ENCODE measurements at places on chromosomes 3 and 15. TPM values are rescaled to one million over a fixed set of nuclear protein-coding genes. Genes with fewer than 3 reads are reported as not detected.

Gene CPA3
- total RNA-seq: 1.9 TPM

DNA sequence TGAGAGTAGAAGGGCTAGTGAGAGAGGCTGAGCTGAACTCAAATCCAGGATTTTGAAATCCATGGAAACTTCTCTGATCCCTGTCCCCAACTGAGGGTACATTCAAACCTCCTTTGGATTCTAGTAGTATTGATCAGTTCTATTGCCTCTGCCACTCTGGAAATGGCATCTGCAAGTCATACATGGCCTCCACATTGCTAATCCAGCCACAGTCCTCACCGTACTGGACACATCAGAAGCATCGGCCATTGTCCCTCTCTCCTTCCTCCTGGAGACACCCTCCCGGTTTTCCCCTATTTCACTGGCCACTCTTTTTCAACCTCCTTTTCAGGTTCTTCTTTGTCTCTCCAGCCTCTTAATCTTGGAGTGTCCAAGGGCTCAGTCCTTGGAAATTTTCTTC lies 66.9 kb downstream of the ETV5 start:
- DNase-seq: no peak

GRCh38 chr15:69515926-69516325 lies 63.3 kb downstream of the RPLP1 start:
- DNase-seq: no peak

Gene SCN11A
- not detected for total RNA-seq

GRCh38 chr3:99410789-99411311 lies 227.5 kb upstream of the COL8A1 start:
- no peak for DNase-seq

- DNase-seq: no peak
Observed at GRCh38 chr3:187281191-187281714, 10.3 kb downstream of the MASP1 start.

- no peak for DNase-seq
Observed at GRCh38 chr3:81045976-81046375, 715.5 kb downstream of the GBE1 start.

DNA sequence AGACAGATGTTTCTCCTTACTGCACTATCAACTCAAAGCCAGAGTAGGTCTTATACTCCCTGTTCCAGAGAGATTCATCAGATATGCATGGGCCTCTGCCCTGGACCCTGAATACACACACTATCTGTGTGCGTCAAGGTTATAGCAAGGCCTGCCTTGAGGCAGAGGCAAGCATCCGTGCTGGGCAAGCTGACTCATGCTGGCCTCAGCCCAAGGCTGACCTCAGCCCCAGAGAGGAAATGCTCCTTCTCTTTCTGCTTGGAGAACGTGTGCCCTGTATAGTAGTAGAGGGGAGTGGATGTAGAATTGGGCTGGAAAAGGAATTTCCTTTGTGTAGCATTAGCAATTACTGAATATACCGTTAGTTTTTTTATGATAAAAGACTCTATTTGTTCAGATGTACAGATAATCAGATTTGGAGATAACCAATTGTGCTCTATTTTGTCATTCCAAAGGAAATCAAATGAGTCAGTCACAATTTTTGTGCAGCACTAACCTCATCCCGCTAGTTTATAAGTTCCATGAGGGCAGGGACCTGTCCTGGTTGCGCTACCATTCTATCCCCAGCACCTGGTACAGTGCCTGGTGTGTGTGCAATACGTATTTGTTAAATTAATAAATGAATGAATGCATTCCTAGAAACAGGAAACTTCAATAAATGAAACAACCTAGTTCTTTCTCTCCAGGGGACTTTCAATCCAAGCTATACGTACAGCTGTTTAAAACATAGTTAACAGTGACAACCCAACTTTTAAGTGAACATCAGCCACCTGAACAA lies 13.3 kb upstream of the PAQR9 start:
- peak; percentile 93 for DNase-seq

Gene THBS1
- total RNA-seq: 43.9 TPM

Gene UCN2
- not detected for total RNA-seq

- DNase-seq: no peak
Observed at GRCh38 chr3:130692455-130692854, 54.2 kb downstream of the PIK3R4 start.

Gene IL20RB
- total RNA-seq: 0.89 TPM

GRCh38 chr15:32879980-32880379 lies 162.2 kb downstream of the GREM1 start:
- DNase-seq: no peak

Gene SOX2
- total RNA-seq: 0.56 TPM

DNA sequence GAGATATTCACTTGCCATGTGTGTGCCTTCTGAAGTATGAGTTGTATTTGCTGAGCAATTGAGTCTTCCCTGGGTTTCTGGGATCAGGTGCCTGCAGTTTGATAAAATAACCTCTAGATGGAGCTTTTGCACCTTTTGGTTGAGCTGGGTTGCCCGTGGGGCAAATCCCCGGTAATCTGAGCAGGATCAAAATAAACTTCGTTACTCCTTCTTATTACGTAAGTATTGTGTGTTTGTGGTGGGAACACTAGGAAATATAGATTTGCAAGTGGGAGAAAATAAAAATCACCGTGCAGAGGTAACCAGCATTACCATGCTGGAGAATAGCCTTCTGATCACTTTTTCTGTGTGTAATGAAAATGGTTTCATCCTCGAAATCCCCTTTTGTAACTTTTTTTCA lies 277.4 kb upstream of the NR2E3 start:
- no peak for DNase-seq

Gene TMCO5A
- not detected for total RNA-seq

DNA sequence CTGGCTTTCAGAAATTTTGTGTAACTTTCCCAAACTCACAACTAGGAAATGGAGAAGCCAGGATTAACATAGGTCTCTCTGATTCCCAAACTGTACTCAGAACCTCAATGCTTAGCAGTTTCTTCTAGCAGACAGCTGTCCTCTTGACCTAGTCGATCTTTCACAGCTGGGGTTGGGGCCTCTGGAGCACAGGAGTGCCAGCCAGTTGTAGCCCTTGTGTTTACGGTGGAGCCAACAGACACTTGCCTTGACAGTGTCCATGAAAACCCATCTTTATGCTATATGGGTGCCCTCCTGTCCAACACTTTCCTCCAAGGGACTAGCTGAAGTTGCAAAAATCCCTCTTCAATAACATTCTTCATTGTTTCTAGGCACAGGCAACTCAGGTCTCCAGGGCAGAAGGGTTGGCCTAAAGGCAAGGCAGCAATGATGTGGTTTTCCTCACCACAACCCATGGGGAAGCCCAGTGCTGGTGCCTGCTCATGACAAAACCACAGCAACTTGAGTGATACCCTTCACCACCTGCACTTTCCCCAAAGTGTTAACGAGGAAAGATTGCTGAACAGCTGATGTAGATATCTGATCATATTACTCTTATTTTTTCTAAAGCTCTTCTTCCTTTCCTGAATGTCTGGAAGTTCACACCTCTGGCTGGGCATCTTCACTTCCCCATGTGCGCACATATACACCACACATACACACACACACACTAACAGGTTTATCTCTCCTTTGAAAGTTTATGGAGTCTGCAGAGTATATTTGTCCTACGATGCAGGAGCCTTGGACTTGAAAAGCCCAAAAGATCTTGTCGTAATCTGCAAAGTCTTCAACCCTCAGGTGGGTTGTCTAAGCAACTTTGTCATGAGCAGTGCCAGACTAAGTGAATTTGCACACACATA lies 11.0 kb upstream of the KNG1 start:
- no peak for DNase-seq
